ENCODE measurements at places on chromosomes 6 and 20. TPM values are rescaled to one million over a fixed set of nuclear protein-coding genes. Genes with fewer than 3 reads are reported as not detected.

C20orf202 gene
- polyA plus RNA-seq = not detected

TAB2 gene
- polyA plus RNA-seq = 44.6 TPM

ASXL1 gene
- polyA plus RNA-seq = 6.9 TPM

KHDC3L gene
- polyA plus RNA-seq = not detected

BPIFB2 gene
- not detected for polyA plus RNA-seq

TRIM31 gene
- 118 TPM for polyA plus RNA-seq

OR2H2 gene
- not detected for polyA plus RNA-seq

MCCD1 gene
- not detected for polyA plus RNA-seq

SFTA2 gene
- polyA plus RNA-seq = not detected

ZDHHC14 gene
- 2.8 TPM for polyA plus RNA-seq

VGLL2 gene
- not detected for polyA plus RNA-seq

LGSN gene
- polyA plus RNA-seq = not detected

PCK1 gene
- polyA plus RNA-seq = 40.4 TPM

EPB41L1 gene
- polyA plus RNA-seq = 14.1 TPM

DLK2 gene
- not detected for polyA plus RNA-seq

NR2E1 gene
- not detected for polyA plus RNA-seq

SLC22A2 gene
- polyA plus RNA-seq = not detected

HAO1 gene
- not detected for polyA plus RNA-seq

SLC35D3 gene
- not detected for polyA plus RNA-seq
